Spinal cord (tissue), 10 donors: ENCODE measurements at places on chromosomes 11 and 22. TPM values are rescaled to one million over a fixed set of nuclear protein-coding genes. Genes with fewer than 3 reads are reported as not detected.

DNA sequence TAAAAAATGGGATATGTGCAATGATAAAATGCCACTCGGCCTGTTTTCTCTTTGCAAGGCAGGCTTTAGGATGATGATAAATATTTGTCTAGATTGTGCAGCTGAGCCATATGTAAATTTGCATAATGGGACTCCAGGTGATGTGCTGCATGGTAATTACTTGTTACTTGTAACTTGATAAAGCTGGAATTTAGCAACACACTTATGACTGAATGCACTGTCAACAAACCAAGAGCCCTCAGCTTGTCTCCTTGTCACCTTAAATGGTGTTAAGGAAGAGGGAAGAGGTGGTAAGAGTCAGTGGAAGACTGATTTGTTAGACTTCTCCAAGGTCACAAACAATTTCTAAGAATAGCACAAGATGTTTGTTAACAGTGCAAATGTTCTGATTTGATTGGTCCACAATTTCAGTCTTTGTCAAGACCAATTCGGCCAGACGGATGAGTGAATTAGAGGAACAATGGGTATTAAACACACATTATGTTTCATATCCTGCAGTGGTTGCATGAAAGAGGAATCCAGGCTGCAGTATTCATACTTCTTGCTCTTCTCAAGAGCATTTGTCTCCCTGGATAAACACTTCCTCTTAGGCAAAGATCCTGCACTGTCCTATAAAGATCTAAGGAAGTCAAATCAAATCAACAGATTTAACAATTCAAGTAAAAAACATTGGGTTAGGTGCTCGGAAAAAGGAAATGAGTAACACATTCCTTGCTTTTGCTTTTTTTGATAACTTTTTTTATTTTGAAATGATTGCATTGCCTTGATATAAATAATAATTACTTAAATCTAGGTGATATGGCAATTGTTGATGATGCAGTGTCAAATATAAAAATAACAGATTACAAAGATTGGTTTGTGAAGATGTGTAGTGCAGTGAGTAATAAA lies 448.3 kb upstream of the DDI1 start:
- DNase-seq, result no peak
- H3K4me1 ChIP-seq, result no peaks in the 10 kb centered on the region
- H3K27me3 ChIP-seq, result no peaks in the 10 kb centered on the region
- H3K36me3 ChIP-seq, result no peaks in the 10 kb centered on the region

NRGN gene
- total RNA-seq, result 1.5 TPM

DNA sequence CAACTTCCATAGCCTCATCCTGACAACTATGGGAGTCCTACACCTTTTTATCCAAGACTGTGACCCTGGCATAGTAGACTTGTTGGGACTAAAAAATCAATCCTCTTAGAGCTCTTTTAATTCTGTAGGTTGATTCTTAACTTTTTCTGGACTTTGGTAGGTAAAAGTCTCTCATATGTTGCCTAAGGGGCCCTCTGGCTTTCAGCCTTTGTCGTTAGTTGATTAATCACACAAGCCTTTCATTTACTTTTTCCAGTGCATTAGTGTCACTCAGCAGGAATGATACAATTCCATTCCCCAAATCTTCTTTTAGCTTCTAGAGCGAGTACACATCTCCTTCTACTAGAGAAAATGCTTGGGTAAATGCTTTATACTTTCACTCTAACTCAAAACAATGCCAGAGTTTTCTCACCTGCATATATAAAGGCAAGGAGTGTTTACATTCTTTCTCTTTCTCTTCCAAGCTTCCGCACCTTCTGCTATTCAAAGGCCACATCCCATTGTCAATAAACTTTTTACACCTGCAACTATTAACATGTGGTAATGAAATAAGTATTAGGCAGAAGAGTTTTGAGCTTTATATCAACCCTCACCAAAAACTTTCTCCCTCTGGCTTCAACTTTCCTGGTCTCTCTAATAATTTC lies 516.6 kb downstream of the FAM181B start:
- H3K36me3 ChIP-seq, result no peaks in the 10 kb centered on the region
- no peaks in the 10 kb centered on the region for H3K27me3 ChIP-seq
- H3K4me3 ChIP-seq, result no peak overlapping the region
- H3K27ac ChIP-seq, result no peak overlapping the region
- no peaks in the 10 kb centered on the region for H3K4me1 ChIP-seq

DNA sequence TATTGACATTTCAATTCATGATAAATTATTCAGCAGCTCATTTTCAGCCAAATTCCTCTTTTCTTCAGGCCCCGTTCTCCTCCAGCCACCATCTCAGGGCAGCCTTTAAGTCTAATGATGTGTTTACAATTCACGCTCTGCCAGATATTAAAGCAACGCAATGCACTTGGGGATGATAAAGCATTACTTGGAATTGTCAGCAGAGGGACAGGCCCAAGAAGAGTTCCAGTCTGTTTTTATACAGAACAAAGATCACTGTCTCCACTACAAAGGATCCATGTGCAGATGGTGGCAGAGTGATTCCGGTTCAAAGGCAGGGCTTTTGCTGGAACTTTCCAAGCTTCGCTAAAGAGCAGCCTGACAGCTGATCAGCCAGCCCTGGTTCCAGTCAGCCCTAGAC lies 13.6 kb upstream of the GALNT18 start:
- no peak overlapping the region for H3K4me3 ChIP-seq
- H3K4me1 ChIP-seq, result no peaks in the 10 kb centered on the region
- no peak overlapping the region for H3K27ac ChIP-seq
- H3K36me3 ChIP-seq, result no peaks in the 10 kb centered on the region
- H3K27me3 ChIP-seq, result no peaks in the 10 kb centered on the region

MRGPRE gene
- total RNA-seq, result 0.33 TPM

GRCh38 chr22:39935116-39935515 lies 25.1 kb upstream of the TMA7B start:
- peaks cover 2% of the 10 kb centered on the region for H3K27me3 ChIP-seq
- no peak overlapping the region for H3K27ac ChIP-seq

PANX2 gene
- 3.3 TPM for total RNA-seq

- no peaks in the 10 kb centered on the region for H3K27me3 ChIP-seq
- H3K4me1 ChIP-seq, result no peaks in the 10 kb centered on the region
- H3K36me3 ChIP-seq, result no peaks in the 10 kb centered on the region
- H3K27ac ChIP-seq, result no peak overlapping the region
Measured at GRCh38 chr11:24064309-24064903, 432.4 kb upstream of the LUZP2 start.

- H3K4me3 ChIP-seq, result no peak overlapping the region
- no peaks in the 10 kb centered on the region for H3K4me1 ChIP-seq
- no peak for DNase-seq
- no peak overlapping the region for H3K27ac ChIP-seq
- H3K36me3 ChIP-seq, result no peaks in the 10 kb centered on the region
Measured at GRCh38 chr11:5369789-5370188, 13.8 kb upstream of the OR51M1 start.

LARGE2 gene
- 2.0 TPM for total RNA-seq

KCNE3 gene
- 16.1 TPM for total RNA-seq

FTH1 gene
- total RNA-seq, result 878 TPM

- H3K27me3 ChIP-seq, result no peaks in the 10 kb centered on the region
- H3K4me1 ChIP-seq, result no peaks in the 10 kb centered on the region
- H3K36me3 ChIP-seq, result peaks cover 17% of the 10 kb centered on the region
- no peak overlapping the region for H3K27ac ChIP-seq
- no peak for DNase-seq
Measured at GRCh38 chr11:119295178-119295577, 21.8 kb downstream of the MCAM start.

FIBP gene
- total RNA-seq, result 79.4 TPM

DNA sequence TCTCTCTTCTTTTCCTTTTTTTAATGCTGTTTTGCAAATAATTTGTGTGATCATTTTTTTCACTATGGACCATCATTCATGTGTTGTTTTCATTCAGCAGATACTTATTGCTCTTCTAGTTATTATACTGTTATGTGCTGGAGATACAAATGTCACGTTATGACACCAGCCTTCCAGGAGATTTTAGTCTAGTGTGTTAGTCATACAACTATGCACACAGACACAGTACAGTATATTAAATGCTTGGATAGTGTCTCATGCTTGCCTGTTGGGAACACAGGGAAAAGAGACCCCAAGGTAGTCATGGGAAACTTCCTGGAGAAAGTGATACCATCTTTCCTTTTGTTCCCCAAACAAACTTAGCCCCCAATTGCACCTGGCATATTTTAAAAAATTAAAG lies 116.1 kb downstream of the UVRAG start:
- H3K36me3 ChIP-seq, result no peaks in the 10 kb centered on the region
- no peaks in the 10 kb centered on the region for H3K27me3 ChIP-seq
- no peak overlapping the region for H3K27ac ChIP-seq
- no peak overlapping the region for H3K4me3 ChIP-seq
- no peaks in the 10 kb centered on the region for H3K4me1 ChIP-seq
- DNase-seq, result no peak

- no peak overlapping the region for H3K4me3 ChIP-seq
- H3K27ac ChIP-seq, result no peak overlapping the region
- DNase-seq, result no peak
- no peaks in the 10 kb centered on the region for H3K27me3 ChIP-seq
Measured at GRCh38 chr22:19201130-19201868, 22.8 kb upstream of the SLC25A1 start.

GRCh38 chr22:27630754-27631153 lies 170.8 kb downstream of the MN1 start:
- peaks cover 7% of the 10 kb centered on the region for H3K4me1 ChIP-seq
- no peak overlapping the region for H3K4me3 ChIP-seq
- H3K27ac ChIP-seq, result no peak overlapping the region
- H3K27me3 ChIP-seq, result no peaks in the 10 kb centered on the region
- DNase-seq, result no peak
- H3K36me3 ChIP-seq, result no peaks in the 10 kb centered on the region

DNA sequence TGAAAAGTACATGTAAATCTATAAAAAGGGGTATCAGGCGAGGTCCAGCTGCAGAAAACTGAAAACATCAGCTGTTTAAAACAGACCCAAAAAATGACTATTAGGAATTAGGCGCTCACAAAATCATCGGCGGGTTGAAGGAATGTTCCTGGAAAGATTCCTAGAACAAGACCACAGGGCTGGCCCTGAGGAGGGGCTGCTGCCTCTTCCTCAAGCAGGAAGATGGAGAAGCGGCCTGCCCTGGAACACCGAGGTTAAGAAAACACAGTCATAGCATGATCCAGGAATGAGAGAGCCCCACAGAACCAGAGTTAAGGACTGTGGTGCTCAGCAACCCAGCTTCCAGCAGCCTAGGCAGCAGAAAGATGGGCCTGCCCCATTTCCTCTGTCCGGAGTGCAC lies 78.4 kb downstream of the C11orf91 start:
- H3K27ac ChIP-seq, result no peak overlapping the region
- no peaks in the 10 kb centered on the region for H3K27me3 ChIP-seq
- peaks cover 4% of the 10 kb centered on the region for H3K4me1 ChIP-seq
- peaks cover 2% of the 10 kb centered on the region for H3K36me3 ChIP-seq

DNA sequence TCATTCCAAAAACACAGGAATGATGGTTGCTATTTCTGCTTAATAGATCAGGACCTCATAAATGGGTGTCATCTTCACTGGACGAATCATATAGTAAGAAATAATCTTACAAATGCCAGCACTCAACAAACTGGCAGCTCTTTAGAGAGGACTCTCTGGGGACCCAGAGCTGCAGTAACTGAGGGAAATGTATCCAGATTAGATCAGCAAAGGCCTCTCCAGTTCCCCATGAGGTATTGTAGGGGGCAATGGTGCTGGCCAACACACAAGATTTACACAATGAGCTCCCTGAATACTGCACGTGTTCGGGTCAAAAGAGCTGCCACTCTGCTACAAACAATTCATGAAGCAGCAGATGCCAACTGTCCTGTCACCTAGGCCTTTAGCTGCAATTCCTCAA lies 110.2 kb downstream of the RBFOX2 start:
- H3K27ac ChIP-seq, result no peak overlapping the region
- H3K27me3 ChIP-seq, result no peaks in the 10 kb centered on the region
- H3K4me1 ChIP-seq, result peaks cover 16% of the 10 kb centered on the region
- no peaks in the 10 kb centered on the region for H3K36me3 ChIP-seq

CNTF gene
- total RNA-seq, result 1.8 TPM

IRAG1 gene
- total RNA-seq, result 13.8 TPM

GRCh38 chr11:73325036-73325981 lies 17.2 kb downstream of the ARHGEF17 start:
- H3K27me3 ChIP-seq, result no peaks in the 10 kb centered on the region
- H3K4me3 ChIP-seq, result no peak overlapping the region
- peak overlapping the region; percentile 88 for H3K27ac ChIP-seq
- peaks cover 17% of the 10 kb centered on the region for H3K36me3 ChIP-seq

- peaks cover 31% of the 10 kb centered on the region for H3K4me1 ChIP-seq
- no peak overlapping the region for H3K27ac ChIP-seq
- H3K27me3 ChIP-seq, result no peaks in the 10 kb centered on the region
- no peak for DNase-seq
- no peak overlapping the region for H3K4me3 ChIP-seq
- peaks cover 37% of the 10 kb centered on the region for H3K36me3 ChIP-seq
Measured at GRCh38 chr11:46357483-46357936, 10.2 kb downstream of the DGKZ start.

DNA sequence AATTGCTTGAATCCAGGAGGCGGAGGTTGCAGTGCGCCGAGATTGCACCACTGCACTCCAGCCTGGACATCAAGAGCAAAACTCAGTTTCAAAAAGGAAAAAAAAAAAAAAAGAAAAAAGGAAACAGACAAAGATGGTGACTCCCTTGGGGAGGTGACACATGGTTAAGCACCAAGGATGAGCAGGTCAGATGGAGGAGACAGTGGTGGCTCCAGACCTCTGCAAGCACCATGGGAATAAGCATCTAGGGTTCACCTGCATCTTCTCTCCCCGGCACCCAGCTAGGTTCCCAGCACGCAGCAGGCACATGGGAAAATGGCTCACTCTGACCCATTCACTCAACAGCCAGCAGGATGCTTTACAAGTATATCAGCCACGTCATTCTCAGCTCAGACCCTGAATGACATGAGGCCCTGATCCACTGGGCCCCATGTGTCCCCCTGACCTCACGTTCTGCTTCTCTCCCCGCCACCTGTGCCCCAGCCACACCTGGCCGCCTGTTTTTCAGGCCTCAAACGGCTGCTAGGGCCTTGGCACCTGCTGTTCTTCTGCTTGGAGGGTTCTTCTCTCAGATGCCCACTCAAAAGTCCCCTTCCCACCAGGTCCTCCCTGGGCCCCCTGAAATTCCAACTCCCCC lies 24.2 kb downstream of the A4GALT start:
- peaks cover 5% of the 10 kb centered on the region for H3K36me3 ChIP-seq
- no peak overlapping the region for H3K4me3 ChIP-seq
- H3K27me3 ChIP-seq, result no peaks in the 10 kb centered on the region

DNA sequence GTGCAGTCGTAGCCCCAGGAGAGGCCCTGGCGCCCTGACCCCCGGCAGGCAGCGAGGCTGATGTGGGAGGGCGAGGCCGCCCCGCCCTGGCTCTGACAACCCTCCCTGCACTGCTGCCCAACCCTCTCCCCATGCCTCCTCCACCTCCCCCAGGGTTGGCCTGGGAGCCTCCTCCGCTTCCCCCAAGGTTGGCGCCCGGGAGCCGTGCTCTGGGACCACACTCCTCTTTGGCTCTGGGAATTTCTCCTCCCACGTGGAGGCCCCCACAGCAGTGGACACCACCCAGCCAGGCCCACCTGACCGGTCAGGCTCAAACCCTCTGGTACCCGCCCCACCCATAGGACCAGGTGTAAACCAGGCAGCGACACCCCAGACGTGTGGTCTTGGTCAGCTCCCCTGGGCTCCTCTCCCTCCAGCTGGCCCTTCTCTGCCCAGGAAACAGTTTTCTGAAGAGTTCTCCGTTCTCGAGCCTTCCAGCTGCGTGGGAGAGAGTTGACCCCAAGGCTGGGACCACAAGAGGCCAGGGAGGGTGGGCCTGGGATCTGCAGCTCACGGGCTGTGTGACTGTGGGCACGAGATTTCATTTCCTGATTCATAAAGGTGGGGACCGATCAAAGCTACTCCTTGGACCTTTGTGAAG lies 39.5 kb upstream of the BRSK2 start:
- no peaks in the 10 kb centered on the region for H3K27me3 ChIP-seq
- H3K36me3 ChIP-seq, result no peaks in the 10 kb centered on the region
- no peak overlapping the region for H3K27ac ChIP-seq
- H3K4me1 ChIP-seq, result peaks cover 19% of the 10 kb centered on the region
